Prostate gland (tissue), 2 donors: ENCODE measurements at places on chromosomes 12 and 14. TPM values are rescaled to one million over a fixed set of nuclear protein-coding genes. Genes with fewer than 3 reads are reported as not detected.
A peak's percentile ranks its signal among the peaks of the same experiment; 100 is the strongest.

The BIN2 gene
- 2.6 TPM for total RNA-seq

The GLT8D2 gene
- 3.1 TPM for total RNA-seq

DNA sequence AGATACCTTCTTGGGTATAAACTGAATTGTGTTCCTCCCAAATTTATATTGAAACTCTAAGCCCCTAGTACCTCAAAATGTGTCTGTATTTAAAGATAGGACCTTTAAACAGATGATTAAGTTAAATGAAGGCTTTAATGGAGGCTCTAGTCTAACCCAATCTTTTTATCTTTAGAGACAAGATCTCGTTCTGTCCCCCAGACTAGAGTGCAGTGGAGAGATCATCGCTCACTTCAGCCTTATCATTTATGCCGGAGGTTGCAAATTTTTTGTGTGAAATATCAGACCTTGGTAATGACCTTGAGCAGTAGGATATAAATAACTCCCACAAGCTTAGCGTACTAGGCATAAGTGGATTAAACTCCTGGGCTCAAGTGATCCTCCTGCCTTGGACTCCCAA lies 81.8 kb downstream of the C14orf132 start:
- no peak for DNase-seq

The MAP1LC3B2 gene
- 1.6 TPM for total RNA-seq

The SSTR1 gene
- total RNA-seq, result 0.80 TPM

The SDR9C7 gene
- 1.1 TPM for total RNA-seq

DNA sequence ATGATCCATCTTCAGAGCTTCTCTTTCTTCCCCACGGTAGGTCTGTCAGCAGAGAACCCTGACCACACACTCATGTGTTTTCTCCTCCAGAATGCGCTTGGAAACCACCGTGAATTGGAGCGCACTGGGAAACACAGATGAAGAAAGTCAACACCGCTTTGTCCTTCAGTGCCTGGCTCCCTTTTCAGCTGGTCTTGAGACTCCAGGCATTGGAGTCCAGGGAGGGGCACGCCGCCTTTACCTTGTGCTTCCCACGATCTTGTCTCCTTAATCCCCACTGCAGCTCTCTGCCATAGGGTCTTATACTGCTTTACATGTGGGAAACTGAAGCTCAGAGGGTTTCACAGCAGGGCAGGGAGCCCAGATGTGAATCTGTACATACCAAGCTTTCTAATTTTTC lies 1.1 kb downstream of the FAM90A1 start:
- no peak for DNase-seq

DNA sequence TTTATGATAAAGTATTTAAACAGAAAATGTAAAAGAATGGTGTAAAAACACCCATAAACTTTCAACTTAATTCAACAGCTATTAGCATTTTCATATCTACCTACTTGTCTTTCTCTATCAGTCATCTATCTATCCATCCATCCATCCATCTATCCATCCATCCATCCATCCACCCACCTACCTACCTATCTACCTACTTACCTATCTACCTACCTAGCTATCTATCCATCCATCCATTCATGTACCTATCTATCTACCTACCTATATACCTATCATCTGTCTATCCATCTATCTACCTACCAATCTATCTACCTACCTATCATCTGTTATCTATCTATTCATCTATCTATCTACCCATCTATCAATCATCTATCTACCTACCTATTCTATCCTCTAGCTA lies 8.5 kb downstream of the NOS1 start:
- DNase-seq, result no peak

DNA sequence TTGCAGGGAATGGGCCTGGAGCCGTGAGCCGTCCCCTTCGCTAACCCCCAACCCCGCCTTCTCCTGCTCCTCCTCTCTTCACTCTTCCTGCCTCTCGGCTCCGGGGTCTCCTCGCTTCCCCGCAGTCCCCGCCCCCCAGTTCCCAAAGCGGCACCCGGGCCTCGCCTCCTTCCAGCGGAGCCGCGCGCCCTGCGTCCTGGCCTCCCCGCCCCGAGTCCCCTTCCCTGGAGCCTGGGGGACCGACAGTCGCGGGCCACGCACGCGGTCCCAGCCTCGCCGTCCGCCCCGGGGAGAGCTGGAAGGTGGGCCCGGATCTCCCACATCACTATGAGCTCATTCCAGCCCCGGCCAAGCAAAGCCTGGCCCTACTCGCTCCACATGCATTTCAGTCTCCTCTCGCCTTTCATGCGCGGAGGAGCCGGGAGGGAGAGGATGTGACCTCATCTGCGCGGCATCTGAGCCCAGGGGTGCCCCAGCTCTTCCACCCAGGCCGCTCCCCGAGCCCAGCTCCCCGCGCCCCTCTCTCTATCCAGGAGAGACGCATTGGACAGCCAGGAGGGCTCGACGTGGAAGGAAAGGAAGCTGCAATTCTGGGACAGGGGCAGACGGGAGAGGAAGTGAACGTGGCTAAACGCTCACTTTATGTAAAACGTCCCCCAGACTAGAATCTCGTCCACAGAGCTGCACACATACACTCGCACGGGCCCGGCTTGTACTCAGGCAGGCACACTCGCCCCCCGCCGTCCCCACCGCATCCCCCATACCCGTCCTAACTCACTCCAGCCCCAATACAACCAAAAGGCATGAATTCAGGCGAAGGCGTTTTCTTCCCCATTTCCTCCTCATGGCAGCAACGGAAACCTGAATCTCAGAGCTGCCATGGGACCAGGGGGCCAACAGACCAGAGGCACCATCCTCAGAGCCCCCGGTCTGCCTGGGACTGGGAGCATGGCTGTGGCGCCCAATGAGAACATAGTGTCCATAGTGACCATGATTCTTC lies 108.7 kb upstream of the CCND2 start:
- no peak for DNase-seq

- no peak for DNase-seq
Measured at GRCh38 chr14:75153295-75153694, 23.1 kb downstream of the TMED10 start.

DNA sequence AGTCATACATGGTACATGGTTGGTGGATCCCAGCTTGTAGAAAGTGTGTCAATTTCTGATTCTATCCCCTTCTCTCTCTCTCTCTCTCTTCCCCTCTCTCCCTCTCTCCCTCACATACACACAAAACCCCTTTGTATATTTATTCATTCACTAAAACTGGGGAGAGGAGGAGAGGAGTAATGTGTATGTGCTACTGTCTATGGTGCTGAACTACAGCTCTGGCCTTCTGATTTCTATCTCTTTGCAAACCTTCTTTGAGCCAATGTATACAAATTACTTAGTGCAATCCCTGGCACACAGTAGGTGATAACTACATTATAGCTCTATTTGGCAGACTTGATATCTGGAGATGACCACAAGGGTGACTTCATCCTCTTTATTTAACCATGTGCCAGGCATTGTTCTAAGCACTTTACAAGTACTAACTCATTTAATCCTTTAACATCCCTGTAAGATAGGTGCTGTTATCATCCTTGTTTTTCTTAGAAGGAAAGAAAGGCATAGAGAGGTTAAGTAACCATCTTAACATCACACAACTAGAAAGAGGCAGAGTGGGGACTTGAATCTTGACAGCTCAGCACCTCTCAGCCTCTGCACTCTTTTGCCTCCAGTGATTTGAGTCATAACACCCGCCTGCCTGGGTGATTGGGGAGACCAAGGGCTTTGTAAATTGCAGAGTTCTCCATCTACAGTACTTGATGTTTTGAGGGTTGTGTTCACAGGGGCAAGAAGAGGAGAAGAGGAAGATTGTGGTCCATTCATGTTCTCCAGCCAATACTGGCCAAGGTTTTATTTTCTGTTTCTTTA lies 21.3 kb downstream of the RPH3A start:
- DNase-seq, result no peak

GRCh38 chr12:27359578-27360340 lies 27.1 kb downstream of the BMAL2 start:
- DNase-seq, result no peak

DNA sequence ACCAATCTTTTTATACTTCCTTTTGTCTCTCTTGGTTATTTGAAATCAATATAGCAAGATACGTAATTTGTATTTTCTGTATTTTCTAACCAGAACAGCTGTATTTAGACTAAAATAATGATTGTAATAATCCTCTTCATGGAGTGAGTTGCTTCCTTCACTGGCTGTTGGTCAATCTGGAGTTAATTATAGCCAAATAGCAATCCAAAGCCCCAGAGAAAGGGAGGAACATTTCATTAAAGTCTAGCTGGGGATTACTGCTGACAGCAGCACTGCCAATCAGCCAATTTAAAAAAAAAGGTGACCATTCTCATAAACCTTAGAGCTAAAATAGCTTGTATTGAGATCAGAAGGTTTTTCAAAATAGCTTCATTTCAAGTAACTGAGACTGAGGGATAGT lies 118.0 kb downstream of the TRHDE start:
- no peak for DNase-seq

The NANOG gene
- 0.23 TPM for total RNA-seq

The KRT79 gene
- total RNA-seq, result not detected

GRCh38 chr14:81536241-81536771 lies 2.7 kb upstream of the SEL1L start:
- DNase-seq, result peak; percentile 19

DNA sequence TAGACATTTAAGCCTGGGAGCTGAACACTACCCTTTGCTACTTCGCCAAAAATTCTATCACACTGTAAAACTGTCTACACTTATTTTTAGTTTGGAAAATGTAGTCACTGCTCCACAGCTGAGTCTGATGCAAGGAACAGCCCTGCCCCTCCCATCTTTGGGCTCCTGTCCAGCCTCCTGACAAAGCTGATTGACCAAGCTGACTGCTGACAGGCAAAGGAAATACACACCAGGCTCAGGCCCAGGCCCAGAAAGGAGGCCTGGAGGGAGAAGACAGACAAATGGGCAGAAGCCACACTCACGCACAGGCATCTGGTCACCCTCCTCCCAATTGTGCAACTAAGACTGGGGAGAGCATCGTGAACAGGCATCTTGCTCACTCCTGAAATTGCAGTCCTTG lies 55.3 kb downstream of the ISCA2 start:
- no peak for DNase-seq

The PHLDA1 gene
- total RNA-seq, result 8.8 TPM

The FOXA1 gene
- 186 TPM for total RNA-seq

- DNase-seq, result no peak
Measured at GRCh38 chr14:77100961-77101360, 2.9 kb downstream of the CIPC start.

The SLC17A8 gene
- total RNA-seq, result not detected

DNA sequence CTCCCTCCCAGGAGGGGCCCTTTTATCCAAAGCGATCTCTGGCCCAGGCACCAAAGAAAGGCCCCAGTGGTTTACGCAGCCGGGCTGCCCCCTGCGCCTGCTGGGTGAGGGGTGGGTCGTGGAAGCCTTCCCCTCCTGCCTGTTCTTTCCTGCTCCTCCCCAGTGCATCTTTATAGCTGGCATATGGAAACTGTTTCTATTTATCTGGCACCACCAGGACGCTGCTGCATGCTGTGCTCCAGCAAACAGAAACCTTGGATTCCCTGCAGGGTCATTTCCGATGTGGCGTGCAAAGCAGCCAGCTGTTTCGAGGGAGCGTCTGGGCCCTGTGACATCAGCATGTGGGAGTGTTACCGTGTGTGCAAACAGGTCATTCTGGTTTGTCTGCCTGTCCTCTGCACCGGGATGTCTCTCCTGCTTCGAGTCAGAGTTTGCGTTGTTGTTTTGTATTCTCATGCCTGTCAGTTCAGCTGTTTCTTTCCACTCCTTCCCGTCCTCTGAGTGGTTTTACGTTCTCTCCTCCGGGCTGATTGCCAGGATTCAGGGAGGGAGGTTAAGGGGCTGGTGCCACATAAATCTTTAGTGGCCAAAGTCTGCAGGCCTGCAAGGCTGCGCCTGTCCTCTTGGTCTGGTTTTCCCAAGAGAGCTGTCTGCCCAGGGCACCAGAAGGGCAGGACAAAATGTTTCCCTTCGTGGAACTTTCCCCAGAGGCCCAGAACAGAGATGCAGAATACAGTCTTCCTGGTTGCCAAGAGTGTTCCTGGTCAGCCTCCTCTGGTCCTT lies 24.6 kb downstream of the TPCN1 start:
- peak; percentile 96 for DNase-seq

- no peak for DNase-seq
Measured at GRCh38 chr12:30047516-30048254, 263.9 kb upstream of the TMTC1 start.

The PLA2G1B gene
- not detected for total RNA-seq
